Left colon (tissue), 2 donors: ENCODE measurements at places on chromosomes 12 and 14. TPM values are rescaled to one million over a fixed set of nuclear protein-coding genes. Genes with fewer than 3 reads are reported as not detected.
A peak's percentile ranks its signal among the peaks of the same experiment; 100 is the strongest.

- DNase-seq: no peak
Measured at GRCh38 chr14:38605193-38606114, 349.6 kb upstream of the CLEC14A start.

- DNase-seq: no peak
Measured at GRCh38 chr12:41795910-41796309, 348.8 kb downstream of the GXYLT1 start.

DNA sequence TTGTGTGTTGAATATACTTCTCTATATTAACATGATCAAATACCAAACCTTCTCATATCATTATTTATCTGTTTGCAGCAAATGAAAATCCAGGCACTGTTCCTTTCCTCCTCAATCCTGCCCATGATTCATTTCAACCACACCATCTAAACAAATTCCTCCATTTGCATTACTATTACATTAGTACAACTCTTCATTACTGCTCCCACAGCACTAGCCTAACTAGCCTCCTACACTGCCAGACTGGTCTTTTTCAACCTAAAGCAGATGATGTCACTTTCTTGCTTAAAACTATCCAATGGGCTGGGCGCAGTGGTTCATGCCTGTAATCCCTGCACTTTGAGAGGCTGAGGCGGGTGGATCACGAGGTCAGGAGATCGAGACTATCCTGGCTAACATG is 117.3 kb upstream of the MYF6 start:
- no peak for DNase-seq

DNA sequence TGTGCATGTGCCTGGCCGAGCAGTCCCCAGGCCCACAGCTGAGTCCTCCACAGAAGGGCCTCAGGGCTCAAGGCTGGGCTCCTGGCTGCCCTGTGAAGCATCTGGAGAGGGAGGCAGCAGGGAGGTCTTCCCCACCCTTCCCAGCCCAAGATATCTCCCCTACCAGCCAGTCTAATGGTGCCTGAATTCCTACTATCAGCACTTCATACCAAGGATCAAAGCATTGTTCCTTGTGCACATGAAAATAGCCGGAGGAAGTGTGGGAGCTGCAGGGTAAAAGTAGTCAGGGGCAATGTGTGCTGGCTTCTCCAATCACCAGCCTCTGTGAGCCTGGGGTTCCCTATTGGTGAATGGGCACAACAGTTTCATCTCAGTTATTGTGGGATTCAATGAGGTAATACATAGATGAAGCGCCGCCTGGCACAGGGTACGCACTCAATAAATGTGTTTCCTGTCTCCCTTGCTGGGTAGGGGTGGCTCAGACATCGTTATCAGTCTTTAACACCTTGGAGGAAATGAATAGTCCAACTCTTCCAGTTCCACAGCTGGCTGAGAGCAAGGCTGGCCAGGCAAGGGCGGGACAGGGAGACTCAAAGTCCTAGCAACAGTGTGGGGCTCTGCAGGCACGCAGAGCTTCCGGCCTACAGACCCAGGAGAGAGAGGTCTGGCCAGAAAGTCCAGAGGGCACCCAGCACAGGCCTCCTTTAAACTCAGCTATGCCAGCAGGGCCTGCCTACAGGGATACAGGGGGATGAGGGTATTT is 39.1 kb upstream of the PNMA1 start:
- DNase-seq: peak; percentile 91

DNA sequence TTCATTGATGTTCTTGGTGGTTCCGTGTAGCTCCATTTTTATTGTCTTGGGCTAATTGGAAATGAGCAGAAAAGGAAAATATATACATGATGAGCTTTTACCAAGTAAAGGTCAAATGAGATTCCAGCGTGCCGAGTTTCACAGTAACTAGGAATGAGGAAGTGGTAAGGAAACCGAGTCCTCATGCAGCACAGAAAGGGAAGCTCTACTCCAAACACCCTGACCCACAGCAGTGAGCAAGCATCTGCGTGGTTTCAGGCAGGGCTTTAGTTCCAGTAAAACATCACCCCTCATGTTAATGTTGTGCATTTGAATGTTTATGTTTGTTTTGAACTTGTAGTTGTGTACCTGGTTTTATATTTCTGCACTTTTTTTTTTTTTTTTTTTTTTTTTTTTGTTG is 208.0 kb downstream of the SLC41A2 start:
- DNase-seq: no peak

GRCh38 chr14:51006781-51007211 is 62.5 kb upstream of the PYGL start:
- no peak for DNase-seq

DNA sequence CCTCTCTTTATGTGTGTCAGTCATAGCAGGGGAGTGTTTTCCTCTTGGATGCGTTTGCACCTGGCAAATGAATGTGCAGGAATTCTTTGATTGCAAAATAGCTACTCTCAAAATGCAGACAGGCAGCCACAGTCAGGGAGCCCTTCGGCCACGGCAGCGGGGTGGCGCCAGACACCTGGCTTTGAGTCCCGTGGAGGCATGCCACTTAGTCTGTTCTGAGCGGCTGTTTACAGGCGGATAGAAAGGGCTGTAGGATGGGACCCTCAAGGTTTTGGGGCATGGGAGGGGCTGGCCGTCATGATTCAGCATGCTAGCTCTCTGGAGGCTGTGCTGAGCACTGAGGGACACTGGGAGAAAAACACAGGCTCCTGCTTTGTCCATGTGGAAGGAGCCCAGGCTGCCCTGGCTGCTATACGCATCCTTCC is 117.1 kb downstream of the SLC25A47 start:
- peak; percentile 81 for DNase-seq

DNA sequence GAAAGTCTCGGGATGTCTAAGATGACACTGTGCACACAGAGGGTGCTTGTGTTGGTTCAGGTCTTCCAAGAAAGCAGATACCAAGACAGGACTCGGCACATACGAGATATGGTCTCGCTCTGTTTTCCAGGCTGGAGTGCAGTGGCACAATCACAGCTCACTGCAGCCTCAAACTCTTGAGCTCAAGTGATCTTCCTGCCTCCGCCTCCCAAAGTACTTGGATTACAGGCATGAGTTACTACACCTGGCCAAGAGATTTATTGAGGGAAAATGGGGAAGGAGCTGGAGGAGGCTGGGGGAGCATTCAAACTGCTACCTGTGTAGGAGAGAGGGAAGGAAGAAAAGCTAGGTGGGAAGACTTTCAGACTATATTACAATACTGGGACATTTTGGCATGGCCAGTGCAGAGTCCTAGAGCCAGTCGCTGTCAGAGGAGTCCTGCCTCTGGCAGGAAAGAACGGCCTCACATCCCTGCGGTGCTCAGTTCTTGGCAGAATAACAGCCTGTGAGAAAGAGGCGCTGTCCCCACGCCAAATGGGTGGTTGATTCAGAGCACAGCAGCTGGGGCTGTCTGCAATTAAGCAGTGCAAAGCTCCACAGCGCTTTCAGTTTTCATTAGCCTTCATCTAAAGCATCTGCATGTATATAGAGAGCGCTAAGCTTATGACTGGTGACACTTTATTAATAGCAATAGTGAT is 18.3 kb downstream of the SLC17A8 start:
- peak; percentile 50 for DNase-seq

GRCh38 chr14:90499908-90500664 is 103.3 kb downstream of the CALM1 start:
- no peak for DNase-seq

DNA sequence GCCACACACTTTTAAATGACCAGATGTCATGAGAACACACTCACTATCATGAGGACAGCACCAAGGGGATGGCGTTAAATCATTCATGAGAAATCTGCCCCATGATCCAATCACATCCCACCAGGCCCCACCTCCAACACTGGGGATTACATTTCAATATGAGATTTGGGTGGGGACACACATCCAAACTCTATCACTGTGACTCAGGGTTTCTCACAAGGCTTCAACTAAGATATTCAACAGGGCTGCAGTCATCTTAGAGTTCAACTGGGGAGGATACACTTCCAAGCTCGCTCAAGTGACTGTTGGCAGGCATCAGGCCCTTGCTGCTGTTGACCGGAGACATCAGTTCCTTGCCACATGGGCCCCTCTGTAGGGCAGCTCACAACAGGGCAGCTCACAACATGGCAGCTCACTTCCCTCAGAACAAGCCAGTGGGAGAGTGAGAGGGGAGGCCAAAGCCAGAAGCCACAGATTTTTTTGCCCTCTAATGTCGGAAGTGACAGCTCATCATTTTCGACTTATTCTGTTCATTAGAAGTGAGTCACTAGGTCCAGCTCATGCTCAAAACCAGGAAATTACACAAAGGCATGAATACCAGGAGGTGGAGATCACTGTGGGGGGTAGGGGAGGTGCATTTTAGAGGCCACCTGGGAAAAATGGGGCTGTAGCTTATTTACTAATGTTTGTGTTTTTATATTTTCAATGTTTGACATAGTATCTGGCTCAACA is 50.8 kb upstream of the PTHLH start:
- no peak for DNase-seq

GRCh38 chr14:55245657-55246268 is 25.5 kb upstream of the FBXO34 start:
- DNase-seq: no peak

DNA sequence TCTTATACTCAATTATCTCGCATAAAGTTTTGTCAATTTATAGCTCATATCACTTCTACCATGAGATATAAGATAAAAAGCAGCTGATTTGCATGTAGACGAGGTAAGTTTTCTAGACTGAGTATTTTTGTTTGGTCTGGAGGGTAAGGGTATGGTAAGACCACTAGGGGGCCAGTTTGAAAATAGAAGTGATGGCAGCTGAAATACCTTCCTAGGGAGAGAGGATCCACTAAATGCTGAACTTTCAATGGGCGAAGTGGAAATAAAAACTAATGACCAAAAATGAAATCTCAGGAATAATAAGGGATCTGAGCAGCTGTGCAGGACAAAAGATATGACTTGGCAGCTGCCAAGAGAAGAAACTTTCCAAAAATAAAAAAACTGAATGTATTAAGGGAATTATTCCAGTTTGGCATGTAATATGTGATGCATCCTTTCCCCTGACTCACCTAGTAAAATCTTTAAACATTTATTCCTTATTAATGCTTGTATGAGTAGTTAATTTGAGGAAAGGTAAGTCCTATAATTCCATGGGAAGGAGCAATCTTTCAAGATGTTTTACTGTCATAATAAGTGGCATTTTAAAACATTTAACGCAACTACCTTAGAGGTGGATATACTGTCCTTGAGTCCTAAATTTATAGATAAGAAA is 754.5 kb downstream of the C12orf50 start:
- no peak for DNase-seq

- no peak for DNase-seq
Measured at GRCh38 chr14:58762629-58763028, 124.9 kb downstream of the DACT1 start.

- no peak for DNase-seq
Measured at GRCh38 chr14:55547650-55548315, 32.2 kb upstream of the KTN1 start.

DNA sequence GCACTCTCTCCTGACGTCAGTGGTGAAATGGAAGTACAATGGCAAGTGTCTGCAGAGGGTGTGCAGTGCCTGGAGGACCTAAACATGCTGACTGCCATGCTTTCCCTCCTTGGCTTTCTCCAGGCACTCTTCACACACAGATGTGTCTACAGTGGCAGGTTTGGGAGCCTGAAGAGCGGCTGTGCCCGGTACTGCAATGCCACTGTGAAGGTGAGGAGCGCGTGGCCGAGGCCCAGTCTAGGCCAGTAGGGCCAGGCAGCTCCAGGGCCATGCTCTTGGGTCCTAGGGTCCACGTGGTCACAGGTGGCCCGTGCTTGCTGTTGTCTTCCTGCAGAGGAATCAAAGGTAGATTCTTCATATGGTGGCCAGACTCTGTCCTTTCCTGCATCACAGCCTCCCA is 81.4 kb downstream of the STAB2 start:
- DNase-seq: no peak

- no peak for DNase-seq
Measured at GRCh38 chr12:121789233-121789781, 4.2 kb downstream of the RHOF start.

GRCh38 chr12:26919216-26919555 is 18.6 kb downstream of the INTS13 start:
- DNase-seq: no peak

- DNase-seq: peak; percentile 89
Measured at GRCh38 chr12:47758834-47759690, at the start of gene RAPGEF3. Gene RAPGEF3 (minus strand): TSS chr12:47758880. CDS start chr12:47758556, 324 bp downstream.

GRCh38 chr14:54767139-54767431 is 135.5 kb downstream of the GCH1 start:
- DNase-seq: no peak

GRCh38 chr12:5078423-5078822 is 34.7 kb downstream of the KCNA5 start:
- DNase-seq: no peak

- no peak for DNase-seq
Measured at GRCh38 chr12:18239526-18239925, 21.8 kb upstream of the PIK3C2G start.

DNA sequence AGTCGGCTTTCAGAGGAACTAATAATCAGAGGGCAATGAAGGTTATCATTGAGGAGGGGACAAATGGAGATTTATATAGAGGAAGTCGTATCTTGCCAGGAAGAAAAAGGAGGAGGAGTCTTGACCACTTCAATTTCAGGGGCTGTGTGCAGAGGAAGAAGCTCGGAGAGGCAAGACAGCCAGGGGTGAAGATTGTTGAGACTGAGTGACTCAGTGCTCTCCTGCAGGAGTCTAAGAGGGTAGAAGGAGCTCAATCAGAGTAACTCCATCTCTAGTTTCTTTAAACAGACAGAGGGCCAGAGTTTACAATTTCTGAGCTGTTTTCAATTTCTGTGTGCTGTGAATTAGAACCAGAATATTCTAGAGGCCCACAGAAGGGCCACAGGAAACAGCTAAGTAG is 439.3 kb upstream of the PRICKLE1 start:
- no peak for DNase-seq

DNA sequence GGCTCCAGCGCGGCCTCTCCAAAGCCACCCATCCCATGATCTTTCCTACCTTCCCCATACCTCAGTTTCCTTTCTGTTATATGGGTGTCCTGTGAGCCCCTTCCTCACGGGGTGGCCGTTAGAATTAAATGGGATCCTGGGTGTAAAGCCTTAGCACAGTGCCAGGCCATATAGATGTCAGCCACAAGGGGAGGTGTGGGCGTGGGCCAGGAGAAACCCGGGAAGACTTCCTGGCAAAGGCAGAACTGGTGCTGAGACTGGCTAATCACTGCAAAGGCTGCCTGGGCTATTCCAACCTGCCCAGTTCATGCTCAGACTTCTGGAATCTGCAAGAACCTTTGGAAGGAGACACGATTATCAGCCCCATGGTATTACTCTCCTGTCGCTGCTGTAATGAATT is 11.0 kb upstream of the NCOR2 start:
- no peak for DNase-seq

DNA sequence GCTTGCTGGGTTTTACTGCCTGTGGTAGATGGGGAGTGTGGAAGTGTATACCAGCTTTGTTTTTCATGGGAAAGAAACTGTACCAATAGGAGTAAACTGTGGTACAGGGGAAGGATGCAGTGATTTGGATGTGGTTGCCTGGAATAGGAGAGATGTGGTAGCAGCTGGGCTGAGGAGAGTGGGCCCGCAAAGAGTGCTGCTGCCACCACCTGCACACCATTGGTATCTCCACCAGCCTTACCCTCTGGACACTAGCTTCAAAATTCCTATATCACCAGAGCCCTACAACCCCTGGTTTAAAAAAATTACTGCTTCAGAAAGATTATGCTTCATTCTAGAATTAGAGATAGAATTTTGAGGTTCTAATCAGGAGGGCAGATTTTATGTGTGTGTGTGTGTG is 53.6 kb downstream of the AKAP6 start:
- no peak for DNase-seq

Gene ACSM4
- total RNA-seq: not detected

Gene MYO1H
- 0.31 TPM for total RNA-seq

Gene ITGA7
- total RNA-seq: 10.2 TPM

Gene FBLN5
- 27.6 TPM for total RNA-seq

Gene SERPINA5
- total RNA-seq: 0.75 TPM

Gene MYH7
- not detected for total RNA-seq

Gene RNU6-8
- not detected for total RNA-seq

Gene LYZ
- 14.3 TPM for total RNA-seq

Gene ZFHX2
- total RNA-seq: 1.9 TPM
